ENCODE measurements at places on chromosomes 2 and 18.

GRCh38 chr2:36512705-36513104 is 85.3 kb downstream of the FEZ2 start:
- DNase-seq, result no peak

DNA sequence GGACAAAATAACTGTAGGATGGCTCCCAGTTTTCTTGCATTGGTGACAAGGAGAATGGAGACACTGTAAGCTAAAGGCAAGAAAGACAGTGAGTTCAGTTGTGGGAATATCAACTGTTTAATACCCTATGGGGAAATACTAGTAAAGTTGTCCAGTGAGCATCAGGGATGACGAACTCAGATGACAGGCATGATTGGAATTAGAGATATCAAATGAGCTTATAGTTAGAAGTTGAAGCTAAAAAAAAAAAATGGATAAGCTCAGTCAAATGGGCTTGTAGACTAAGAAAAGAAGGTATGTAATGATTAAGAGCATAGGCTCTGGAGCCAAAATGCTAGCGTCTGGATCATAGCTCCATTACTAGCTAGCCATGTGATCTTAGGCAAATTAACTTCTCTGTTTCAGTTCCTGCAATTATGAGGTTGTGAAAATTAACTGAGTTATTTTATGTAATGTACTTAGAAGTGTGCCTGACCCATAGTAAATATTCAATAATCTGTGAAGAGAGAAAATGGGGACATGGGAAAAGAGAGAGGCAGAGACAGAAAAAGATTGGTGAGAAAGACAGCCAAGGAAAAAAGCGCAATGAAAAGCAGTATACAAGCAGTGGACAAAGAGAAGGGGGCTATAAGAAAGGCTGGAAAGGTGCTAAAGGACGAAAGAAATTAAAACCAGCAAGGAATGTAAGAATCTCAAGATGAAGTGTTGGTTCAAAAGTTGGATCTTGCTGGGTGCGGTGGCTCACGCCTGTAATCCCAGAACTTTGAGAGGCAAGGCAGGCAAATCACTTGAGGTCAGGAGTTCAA is 95.7 kb upstream of the SLC39A10 start:
- DNase-seq, result no peak

DNA sequence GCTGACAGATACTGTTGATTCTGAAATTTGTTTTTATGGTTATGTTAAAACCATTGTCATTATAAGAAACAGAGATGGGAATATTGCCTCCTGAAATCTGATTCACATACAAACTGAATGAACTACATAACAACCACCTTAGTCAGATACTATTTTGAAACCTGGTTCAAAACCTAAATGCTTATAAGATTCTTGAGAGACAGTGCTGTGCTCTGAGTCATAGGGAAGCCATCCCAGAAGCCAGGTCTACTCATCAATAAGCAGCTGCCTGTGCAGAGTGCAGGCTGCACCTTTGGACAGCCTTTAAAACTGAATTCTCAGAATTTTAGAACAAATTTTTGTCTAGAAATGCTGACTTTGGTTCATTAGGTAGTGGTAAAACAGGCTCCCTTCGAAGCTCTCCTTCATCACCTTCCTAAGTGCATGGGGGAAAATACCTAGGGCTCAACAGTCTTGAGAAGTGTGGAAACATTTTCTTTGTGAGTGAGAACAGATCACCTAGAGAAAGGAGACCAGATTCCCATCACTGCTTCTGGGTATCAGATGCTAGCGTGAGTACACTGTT is at the start of gene SERPINB7:
Gene SERPINB7, plus strand, starts transcription at position 253 of the 565 bp plus-strand sequence. CDS start 6,955 bp downstream, outside the sequence.
- DNase-seq, result no peak

DNA sequence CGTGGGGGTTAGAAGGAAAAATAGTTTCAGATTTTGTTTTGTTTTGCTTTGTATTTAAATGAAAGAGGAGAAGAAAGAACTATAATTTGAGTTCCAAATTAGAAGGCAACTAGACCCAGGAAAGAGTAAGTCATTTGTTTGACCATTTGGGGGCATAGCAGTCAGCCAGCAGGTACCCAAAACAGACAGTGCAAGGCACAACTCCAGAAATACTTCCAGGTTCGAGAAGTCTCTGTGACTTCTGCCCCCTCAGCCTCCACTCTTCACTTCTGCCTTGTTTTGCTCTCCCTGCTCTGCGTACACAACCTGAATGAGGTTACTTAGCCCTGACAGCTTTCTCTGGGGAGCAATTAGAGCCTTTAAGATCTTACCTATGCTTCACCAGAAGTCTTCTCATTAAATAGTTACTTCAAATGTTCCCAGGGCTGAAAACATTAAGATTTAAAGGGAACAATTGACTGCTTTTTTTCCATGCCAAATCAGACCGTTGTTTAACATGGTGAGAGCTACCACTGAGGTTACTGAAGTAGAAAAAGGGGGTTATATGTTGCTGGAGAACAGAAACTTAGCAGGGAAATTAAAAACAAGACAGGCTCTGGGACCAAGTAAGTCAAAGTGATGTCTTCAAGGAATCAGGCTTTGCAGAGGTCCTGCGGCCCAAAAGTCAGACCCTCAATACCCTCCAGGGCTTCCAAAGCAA is 216.9 kb downstream of the BCL11A start:
- DNase-seq, result no peak

DNA sequence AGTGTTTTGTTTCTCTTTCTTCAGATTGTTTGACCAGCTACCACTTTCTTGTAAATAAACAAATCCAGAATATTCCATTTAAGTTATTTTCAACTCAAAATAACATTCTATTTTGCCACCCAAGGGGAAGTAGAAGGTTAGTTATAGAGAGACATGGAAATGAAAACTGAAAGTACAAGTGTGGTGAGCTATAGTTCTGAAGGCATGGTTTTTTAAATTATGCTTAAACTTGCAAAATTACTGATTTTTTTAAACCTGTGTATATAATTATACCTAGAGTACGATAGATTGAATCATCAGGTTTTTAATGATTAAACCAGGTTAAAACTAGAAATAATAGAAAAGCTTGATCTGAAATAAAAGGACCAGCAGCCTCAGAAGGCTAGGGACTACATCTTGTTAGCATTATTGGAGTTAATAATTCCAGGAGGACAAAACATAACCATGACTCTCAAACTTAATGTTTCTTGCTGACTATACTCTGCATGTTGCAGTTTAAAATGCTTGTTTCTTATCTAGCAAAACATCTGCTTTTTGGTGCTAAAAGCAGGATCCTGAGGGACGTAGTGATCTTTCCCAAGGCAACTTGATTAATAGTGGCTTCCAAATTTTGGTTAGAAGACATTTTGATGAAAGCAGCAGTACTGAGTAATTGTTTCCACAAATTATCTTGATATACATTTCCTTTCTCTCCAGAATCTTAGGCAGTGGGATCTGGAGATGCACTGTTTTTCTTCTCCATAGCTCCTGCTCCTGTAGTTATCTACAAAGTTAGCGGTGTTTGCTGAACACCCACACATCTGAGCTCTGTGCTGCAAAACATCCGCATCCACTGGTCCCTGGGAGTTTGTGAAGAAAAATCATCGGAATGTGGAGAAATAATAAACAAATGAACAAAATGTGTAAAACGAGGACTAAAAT is 327.2 kb upstream of the PKDCC start:
- DNase-seq, result no peak

- DNase-seq, result peak; percentile 93
These were observed 33.3 kb upstream of the KLF11 start for GRCh38 chr2:10009811-10010781.

DNA sequence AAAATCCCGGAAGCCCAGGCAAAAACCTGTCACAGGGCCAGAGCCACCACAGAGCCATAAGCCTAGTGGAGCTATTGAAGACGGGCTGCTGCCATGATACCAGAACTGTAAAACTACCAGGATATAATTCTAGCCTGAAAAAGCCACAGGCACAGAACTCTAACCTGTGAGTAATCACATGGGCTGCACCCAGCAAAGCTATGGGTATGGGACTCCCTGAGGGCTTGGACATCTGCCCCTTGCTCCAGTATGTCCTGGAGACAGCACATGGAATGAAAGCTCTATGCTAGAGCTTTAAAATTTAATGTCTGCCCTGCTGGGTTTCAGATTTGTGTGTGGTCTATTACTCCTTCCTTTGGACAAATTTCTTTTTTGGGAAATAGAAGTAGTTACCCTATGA is 2183.6 kb upstream of the CELF4 start:
- no peak for DNase-seq

DNA sequence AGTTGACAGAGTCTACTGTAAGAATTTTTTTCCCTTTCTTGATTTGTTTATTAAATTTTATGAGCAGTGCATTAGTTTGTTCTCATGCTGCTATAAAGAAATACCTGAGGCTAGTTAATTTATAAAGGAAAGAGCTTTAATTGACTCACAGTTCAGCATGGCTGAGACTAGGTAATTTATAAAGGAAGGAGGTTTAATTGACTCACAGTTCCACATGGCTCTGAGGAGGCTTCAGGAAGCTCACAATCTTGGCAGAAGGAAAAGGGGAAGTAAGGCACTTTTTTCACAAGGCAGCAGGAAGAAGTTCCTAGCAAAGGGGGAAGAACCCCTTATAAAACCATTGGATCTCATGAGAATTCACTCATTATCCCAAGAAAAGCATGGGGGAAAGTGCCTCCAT is 191.4 kb upstream of the VRK2 start:
- DNase-seq, result no peak

DNA sequence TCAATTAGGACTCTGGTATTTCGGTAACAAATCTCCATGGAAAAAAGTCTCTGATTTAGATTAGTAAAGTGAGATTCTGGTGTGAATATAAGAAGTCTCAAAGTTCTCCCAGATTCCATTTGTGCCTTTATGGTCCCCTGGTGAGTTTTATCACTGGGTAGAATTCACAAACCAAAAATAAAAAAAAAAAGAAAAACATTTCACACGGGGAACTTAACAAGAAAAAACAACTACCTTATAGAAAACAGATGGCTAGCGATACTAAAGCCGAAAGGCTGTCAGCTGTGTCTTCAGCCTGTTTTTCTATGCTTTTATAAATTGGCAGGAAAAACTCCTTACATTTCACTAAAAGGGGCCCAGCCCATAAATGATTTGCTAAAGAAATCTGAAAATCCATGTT is 50.6 kb downstream of the COL5A2 start:
- DNase-seq, result no peak

- DNase-seq, result no peak
These were observed at the start of gene LYPD6B for GRCh38 chr2:149038442-149039212. Gene LYPD6B (plus strand): TSS chr2:149038699. CDS start chr2:149130949, 92,250 bp downstream.

- no peak for DNase-seq
These were observed 670 bp downstream of the GKN1 start for GRCh38 chr2:68974946-68975665.

DNA sequence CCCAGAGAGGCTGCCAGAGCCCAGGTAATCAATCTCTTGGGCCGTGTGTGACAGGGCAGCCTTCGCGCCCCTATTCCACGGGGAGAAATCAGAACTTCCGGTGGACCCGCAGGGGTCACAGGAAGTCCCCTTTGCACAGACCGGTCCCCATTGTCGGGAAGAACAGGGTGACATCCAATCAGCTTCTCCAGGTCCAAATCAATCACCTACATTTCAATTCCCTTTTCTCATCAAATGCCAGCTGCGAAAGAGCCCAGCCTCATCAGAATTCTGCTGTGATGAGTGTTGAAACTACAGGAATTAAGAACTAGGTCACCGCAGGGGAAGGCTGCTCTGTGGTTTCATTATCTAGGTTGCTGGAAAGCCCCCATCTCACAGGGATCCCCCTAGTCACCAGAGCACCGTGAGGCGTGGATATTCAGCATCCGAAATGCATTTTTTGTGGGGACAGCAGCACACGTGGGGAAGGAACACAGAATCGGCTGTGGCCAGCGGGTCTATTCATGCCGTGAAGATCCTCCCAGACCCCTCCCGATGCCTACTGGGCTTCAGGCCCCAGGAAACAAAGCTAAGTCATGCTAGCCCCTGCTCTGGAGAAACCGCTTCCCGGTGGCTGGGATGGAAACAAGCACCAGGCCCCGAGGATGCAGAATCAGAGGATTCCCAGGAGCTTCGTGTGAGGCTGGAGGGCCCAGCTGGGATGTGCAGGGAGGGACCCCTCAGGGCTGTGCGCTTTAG is 193.7 kb upstream of the ID2 start:
- DNase-seq, result no peak

DNA sequence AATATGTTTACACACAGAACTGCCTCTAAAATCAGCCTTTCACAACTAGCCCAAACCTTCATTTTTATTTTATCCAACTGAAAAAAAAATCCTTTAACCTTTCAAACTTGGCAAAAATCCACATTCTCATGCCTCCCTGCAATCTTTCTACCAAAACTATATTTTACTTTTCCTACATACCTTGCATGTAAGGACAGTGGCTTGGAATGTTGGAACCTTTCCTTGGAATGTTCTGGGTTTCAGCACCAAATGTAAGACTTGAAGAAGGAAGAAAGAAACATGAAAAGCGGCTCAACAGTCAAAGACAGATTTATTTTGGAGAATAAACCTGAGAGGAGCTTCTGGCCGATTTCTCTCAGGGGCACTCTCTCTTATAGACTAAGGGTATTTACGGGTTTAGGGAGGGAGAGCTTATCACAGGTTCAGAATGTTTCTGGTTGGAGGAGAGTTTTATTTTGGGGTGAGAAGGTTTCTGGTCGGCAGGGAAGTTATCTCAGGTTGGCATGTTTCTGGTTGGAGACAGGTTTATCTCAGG is 79.7 kb downstream of the RRM2 start:
- DNase-seq, result no peak

DNA sequence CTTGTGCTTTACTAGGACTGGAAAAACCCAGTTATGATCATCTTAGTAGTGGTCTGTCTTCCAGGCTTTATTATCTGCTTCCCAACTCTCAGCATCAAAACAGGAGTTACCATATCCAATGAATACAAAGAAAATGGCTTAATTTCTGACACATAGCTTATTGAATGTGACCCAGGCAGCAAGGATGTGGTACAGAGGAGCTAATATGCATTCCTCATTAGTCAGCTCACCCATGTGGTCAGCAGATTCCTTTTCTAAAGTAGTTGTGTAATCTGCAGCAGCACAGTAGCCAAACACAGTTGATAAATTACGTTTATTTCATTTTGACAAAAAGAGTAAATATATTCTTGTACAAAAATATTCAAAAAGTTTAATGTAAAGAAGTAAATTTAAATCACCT is 43.6 kb downstream of the TSPYL6 start:
- DNase-seq, result no peak

DNA sequence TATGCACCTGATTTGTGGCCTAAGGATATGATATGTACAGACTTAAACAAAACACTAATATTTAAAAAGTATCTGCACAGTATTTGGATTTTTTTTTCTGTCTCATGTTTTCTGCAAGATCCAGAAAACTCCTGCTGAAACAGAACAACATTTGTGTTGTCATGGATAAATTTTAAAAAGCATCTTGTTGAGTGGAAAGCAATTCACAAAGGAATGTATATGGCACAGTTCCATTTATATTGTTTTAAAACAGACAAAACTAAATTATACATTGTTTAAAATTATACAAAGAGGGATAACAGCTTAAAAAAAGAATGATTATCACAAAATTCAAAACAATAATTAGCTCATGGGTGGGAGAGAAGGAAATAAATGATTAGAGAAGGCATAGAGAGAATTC is 193.5 kb downstream of the PPP1R1C start:
- DNase-seq, result no peak

GRCh38 chr18:59881728-59882656 is 17.8 kb upstream of the PMAIP1 start:
- no peak for DNase-seq

All from ascending aorta (tissue), 2 donors.